Smooth muscle cell of trachea (primary cell): ENCODE measurements at places on chromosomes 11 and 22. TPM values are rescaled to one million over a fixed set of nuclear protein-coding genes. Genes with fewer than 3 reads are reported as not detected.

LIF gene
- total RNA-seq, result 10.6 and 40.4 TPM in 2 replicates

RAB38 gene
- 2.6 and 2.9 TPM in 2 replicates for total RNA-seq

GALR3 gene
- total RNA-seq, result not detected in 2 replicates

GDPD5 gene
- total RNA-seq, result 4.1 and 4.8 TPM in 2 replicates

TBX10 gene
- not detected in 2 replicates for total RNA-seq
